ENCODE measurements at places on chromosomes 3 and 15.
A peak's percentile ranks its signal among the peaks of the same experiment; 100 is the strongest.

DNA sequence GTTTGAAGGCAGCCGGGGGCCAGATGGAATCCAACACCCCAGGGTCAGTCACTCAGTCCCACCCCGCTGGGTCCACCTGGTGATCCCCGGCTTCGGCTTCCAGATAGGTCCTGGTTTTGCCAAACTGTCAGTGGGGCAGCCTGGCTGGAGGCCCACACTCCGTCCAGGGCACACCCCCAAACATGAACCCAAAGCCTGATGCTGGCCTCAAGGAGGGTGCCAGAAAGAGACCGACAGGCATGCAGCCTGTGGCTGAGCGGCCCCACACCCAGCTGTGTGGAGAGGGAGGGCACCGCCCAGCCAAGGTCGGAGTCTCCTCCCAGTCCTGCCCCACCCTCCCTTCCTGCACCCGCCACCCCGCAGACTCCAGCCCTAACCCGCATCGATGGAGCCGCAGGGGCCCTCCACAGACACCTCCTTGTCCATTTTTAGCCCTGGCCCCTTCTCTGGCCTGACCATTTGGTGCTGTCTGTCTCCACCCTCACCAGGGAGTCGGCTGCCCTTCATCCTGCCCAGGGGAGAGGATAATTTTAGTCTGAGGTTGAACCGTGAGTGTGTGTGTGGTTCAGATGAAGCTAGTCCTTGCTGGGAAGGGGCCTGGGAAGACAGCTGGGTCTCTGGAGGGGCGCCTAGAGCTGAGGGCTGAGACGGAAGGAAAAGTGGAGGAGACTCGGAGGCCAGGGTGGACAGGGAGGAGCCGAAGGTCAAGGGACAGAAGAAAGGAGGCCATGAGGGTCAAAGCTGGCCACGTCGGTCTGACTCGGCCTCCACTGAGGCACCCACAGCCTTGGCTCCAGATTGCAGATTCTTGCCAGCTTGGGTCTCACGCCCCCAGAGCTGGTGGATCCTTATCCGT lies 23.1 kb downstream of the TNK2 start:
- no peak for ATAC-seq

DNA sequence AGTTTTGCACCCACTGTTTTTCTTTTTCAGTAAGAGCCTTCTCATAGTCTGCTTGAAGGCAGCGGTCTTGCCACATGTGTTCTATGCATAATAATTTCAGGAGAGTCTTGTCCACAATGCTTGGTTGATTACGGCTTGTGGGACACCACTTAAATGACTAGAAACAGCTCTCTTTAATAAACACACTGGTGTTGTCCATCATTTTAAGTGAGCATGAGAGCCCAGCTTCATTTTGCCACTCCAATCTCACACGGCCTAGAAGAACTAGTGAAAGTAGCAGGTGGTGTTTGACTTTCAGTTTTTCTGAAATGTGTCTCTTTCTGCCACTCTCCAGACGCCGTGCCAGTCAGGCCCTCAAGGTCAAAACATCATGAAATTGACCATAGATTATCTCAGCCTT lies 292.1 kb downstream of the LPP start:
- ATAC-seq: peak; percentile 84

DNA sequence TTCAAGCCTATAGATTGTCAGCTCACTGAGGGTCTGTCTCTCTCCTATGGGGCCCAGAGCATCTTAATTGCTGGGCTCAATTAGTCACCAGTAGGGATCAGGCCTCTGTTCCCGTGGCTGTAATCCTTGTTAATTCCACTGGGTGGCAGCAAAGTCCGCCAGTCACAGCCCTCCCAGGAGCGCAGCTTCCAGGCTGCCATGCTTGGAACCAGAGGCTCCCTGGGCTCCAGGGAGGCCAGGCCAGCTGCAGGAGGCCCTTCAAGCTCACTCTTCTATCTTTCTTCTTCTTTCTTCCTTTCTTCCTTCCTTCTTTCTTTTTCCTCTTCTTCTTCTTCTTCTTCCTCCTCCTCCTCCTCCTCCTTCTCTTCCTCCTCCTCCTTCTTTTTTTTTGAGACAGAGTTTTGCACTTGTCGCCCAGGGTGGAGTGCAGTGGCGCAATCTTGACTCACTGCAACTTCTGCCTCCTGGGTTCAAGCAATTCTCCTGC lies 14.4 kb downstream of the RNU5B-1 start:
- ATAC-seq: peak; percentile 92

DNA sequence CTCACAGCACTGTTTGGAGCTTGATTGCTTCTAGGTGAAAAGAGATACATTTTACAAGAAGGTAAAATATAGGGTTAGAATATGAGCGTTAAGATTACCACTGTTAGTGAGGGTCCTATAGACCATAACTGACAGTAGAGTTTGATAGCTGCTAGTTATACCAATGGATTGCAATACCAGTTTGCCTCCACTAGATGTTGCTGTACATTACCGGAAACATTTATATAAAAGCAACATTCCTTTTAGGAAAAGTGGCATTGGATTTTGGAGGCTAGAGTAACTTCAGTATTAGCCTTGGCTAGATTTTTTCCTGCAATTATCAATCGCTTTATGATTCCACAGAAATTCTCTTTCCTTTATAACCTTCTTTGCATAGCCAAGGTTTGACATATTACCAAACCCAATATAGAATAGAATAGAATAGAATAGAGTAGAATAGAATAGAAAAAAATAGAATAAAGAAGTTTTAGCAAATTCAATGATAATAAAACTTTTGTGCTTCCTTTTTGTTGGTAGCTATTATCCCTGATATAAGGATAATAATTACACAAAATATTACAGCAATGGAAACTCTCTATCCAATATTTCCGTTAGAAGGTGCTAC lies 1093.6 kb upstream of the ALCAM start:
- no peak for ATAC-seq

- no peak for ATAC-seq
These were observed 65.1 kb downstream of the MEGF11 start for GRCh38 chr15:66188464-66188863.

GRCh38 chr3:193922034-193922774 lies 213.7 kb upstream of the HES1 start:
- ATAC-seq: no peak

Measured in stimulated activated memory B cell treated with anti-CD40 and anti-IgM and Interleukin-4, amounts not matched to agents 10 μg/mL and 1 μg/mL and 100 μg/mL, for 72 hours (primary cell).